NCI-H2081 treated with DMSO at 0.1 percent for 48 hours (cell line): ENCODE measurements at places on chromosomes 5 and 9.

DNA sequence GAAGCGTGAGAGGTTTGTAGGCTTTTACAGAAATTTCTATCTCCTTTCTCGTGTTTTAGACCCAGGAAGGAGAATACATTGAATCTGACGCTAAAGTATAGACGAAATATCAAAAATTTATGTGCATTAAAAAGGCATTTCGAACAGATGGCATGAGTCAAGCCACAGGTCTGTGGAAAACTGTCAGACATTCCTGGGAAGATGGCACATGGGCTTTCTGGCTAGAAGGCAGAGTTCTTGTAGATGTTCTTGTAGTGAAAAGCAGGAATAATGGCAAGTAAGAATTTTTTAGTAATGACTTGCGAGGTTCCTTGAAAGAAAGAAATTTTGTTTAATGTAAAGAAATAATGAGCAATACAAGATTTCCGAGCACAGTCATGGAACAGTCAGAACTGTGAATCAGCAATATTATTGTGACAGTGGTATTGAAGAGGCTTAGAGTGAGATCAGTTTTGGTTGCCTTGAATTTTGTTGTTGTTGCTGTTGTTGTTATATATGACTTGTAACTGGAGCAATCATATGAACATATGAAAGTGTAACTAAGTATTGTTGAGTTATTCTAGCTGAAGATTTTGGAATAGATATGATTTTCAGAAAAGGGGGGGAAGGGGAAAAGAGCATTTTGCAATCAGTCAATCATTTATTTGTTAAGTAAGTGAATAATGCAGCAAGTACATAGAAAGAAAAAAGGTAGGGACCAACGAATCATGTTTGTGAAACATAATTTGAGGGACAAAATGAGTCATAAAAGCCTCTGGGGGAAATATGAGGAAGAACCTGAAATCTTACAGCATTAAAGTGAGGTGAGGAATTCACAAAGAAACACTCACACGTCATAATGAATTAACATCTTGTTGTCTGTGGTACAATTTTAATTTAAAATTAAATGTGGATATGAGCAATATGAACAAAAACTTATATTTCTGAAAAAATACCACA is 339.0 kb upstream of the CTNND2 start:
- DNase-seq: no peak

DNA sequence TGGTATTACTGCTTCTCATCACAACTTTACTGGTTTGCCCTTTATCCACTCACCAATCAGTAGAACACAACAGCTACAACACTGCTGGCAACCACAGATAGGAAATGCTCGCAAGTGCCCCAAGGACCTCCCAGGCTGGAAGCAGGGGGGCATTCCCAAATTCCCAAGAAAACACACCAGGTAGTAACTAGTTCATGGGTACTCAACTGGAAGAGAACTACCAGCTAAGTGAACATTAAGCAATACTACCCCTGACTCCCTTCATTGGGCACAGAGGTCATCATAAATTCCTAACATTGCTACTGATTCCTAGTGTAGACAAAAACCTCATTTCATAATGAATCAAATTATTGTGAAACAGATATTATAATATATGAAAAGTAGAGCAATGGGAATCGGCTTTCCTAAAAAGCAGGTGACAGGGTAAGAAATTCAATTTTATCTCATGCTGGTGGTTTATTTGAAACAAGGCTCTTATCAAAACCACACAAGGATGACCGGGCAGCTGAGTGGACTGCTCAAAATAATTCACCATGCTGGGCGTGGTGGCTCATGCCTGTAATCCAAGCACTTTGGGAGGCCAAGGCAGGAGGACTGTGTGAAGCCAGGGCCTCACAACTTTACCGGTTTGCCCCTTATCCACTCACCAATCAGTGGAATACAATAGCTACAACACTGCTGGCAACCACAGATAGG is 81.6 kb downstream of the TLE1 start:
- no peak for DNase-seq

DNA sequence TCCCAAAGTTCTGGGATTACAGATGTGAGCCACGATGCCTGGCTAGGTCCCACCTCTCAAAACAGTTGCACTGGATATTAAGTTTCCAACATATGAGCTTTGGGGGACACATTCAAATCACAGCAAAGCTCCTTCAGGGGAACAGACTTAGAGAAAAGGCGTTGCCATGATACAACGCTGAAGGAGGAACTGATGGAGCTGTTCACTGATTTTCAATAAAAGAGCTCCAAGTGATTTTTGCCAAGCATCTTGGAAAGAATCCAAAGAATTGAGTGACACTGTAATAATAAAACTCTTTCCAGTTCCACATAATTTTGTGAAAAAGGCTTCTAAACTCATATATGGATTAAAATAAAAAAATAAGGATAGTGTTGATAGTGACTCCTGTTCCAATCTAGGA is 72.5 kb downstream of the CSNK1A1 start:
- no peak for DNase-seq

DNA sequence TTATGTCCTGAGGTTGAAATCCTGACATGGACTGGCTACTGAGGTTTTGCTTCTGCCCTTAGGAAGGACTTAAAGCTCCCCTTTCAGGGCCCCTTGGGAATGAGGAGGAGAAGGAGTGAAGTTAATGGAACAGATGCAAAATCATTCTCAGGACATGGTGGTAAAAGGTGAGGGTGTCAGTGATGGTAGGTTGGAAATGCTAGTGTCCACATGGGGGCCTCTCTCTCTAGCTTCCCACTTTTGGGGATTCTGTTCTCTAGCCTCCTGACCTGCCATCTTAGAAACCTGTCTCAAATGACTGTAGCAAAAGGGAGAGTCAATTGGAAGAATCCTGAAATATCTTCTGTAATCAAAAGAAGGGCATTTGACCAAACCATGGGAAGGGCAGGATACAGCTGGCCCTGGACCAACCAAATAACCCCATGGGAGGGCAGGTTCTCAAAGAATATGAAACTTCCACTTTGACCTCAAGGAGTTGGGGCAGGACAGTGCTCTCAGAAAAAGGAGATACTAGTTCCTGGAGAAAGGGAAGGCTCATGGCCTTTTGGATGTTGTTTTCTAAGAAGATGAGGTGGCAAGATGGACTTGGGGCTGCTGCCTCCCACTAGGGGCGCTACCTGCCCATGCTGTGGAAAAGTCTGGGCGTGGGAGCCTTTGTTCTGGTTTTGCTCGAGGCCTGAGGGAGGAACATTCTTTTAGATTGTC is 21.2 kb upstream of the MLANA start:
- DNase-seq: no peak

- DNase-seq: no peak
These were observed 66.6 kb downstream of the DENND1A start for GRCh38 chr9:123863164-123863855.

GRCh38 chr5:148864113-148864841 is 37.9 kb downstream of the ADRB2 start:
- DNase-seq: no peak

GRCh38 chr5:66969963-66970362 is 226.6 kb downstream of the CD180 start:
- no peak for DNase-seq

GRCh38 chr5:124659798-124660197 is 86.6 kb downstream of the ZNF608 start:
- peak; percentile 59 for DNase-seq

DNA sequence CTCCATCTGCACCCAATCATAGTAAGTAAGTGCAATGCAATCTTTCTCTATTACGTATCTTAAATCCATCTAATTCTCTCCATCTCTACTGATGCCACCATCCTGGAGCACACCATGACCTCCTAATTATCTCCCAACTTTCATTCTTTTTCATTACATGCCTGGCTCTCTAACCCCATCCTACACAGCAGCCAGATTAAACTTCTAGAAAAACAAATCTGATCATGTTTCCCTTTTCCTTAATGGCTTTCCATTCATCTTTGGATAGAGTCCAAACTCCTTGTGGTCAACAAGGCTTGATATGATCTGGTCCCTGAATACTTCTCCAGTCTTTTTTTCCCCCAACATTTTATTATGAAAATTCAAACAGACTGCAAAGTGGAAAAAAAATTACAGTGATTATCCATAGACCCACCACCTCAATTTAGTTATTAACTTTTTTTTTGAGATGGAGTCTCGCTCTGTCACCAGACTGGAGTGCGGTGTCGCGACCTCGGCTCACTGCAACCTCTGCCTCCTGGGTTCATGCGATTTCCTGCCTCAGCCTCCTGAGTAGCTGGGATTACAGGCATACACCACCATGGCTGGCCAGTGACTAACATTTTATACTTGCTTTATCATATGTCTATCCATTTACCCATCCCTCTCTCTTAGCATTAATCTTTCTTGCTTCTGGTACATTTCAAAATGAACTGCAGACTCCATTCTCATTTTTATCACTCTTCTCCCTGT is 5.2 kb downstream of the PPP2R2B start:
- DNase-seq: no peak

- no peak for DNase-seq
These were observed 60.4 kb downstream of the EHMT1 start for GRCh38 chr9:137679249-137679648.

DNA sequence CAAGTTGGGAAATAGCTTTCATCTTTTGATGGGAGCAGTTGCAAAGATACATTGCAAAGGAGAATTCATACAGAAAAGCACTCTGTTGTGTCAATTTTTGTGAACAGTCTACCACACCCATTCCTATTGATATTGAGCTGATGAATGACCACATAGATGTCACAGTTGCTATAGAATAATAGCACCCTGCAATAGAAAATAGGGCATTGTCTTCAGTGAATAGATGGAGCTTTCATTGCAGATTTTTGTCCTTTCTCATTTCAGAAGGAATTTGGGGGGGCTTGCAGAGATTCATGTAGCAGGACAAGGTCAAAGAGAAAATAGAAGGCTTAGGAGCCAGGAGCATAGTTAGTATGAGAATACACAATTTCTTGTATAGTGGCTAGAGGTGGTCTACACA is 237.9 kb downstream of the TMEM38B start:
- DNase-seq: peak; percentile 5

GRCh38 chr5:164688437-164688836 is 1183.0 kb downstream of the MAT2B start:
- DNase-seq: peak; percentile 7
